ENCODE measurements at places on chromosomes 6 and 20. TPM values are rescaled to one million over a fixed set of nuclear protein-coding genes. Genes with fewer than 3 reads are reported as not detected.

The F13A1 gene
- 2.7 TPM for total RNA-seq

The EMILIN3 gene
- 0.46 TPM for total RNA-seq

The NTSR1 gene
- total RNA-seq: not detected

The SCRT2 gene
- total RNA-seq: not detected

The GSTA1 gene
- total RNA-seq: not detected

The COL11A2 gene
- 10.0 TPM for total RNA-seq

The CALHM4 gene
- not detected for total RNA-seq

DNA sequence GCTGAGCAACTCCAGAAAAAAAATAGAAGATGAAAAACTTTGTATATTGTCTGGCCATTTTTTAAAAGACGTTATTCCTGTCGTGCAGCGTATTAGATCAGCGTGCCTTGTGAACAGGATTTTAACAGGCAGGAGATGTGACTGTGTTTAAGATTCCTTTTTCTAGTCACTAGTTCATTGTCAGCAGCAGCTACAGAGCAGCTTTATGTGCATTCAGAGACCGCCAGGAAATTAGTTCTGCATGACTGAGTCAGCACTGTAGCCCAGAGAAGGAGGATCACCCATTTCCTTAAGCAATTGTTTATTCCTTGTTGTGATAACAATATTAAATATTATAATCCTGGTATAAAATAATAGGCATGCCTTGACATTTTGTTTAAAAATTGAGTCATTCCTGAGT is 75.4 kb upstream of the ADGRB3 start:
- peaks cover 1% of the 10 kb centered on the region for H3K27me3 ChIP-seq
- no peaks in the 10 kb centered on the region for H3K36me3 ChIP-seq
- H3K4me3 ChIP-seq: no peak overlapping the region
- no peak for DNase-seq
- no peak overlapping the region for H3K27ac ChIP-seq
- no peaks in the 10 kb centered on the region for H3K4me1 ChIP-seq

- peaks cover 5% of the 10 kb centered on the region for H3K4me1 ChIP-seq
- no peaks in the 10 kb centered on the region for H3K36me3 ChIP-seq
- no peak for DNase-seq
- no peak overlapping the region for H3K4me3 ChIP-seq
Observed at GRCh38 chr6:48744948-48745347, 634.0 kb upstream of the PTCHD4 start.

DNA sequence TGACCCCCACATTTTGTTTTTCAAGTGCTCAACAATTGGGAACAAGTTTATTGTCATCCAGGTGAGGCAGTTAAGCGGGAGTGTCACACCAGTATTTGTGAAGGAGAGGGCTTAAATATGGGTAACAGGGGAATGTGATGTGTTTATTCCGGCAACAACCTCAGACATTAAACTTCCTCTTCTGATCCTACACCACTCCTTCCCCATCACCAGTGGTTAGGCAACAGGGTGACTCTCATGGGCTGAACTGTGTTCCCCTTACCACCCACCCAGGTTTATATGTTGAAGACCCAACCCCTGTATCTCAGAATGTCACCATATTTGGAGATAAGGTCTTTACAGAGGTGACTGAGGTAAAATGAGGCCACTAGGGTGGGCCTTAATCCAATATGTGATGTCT is 52.1 kb upstream of the RNF182 start:
- DNase-seq: no peak
- H3K36me3 ChIP-seq: no peaks in the 10 kb centered on the region
- peaks cover 3% of the 10 kb centered on the region for H3K27me3 ChIP-seq
- H3K4me1 ChIP-seq: peaks cover 18% of the 10 kb centered on the region
- peak overlapping the region; percentile 72 for H3K4me3 ChIP-seq
- no peak overlapping the region for H3K27ac ChIP-seq

- H3K36me3 ChIP-seq: no peaks in the 10 kb centered on the region
- no peak for DNase-seq
- no peak overlapping the region for H3K4me3 ChIP-seq
Observed at GRCh38 chr20:53316206-53316937, 277.3 kb downstream of the ZNF217 start.

GRCh38 chr20:62205618-62206387 is 14.3 kb downstream of the HRH3 start:
- peak; percentile 95 for DNase-seq
- no peaks in the 10 kb centered on the region for H3K36me3 ChIP-seq
- H3K27ac ChIP-seq: no peak overlapping the region
- peaks cover 34% of the 10 kb centered on the region for H3K4me1 ChIP-seq

DNA sequence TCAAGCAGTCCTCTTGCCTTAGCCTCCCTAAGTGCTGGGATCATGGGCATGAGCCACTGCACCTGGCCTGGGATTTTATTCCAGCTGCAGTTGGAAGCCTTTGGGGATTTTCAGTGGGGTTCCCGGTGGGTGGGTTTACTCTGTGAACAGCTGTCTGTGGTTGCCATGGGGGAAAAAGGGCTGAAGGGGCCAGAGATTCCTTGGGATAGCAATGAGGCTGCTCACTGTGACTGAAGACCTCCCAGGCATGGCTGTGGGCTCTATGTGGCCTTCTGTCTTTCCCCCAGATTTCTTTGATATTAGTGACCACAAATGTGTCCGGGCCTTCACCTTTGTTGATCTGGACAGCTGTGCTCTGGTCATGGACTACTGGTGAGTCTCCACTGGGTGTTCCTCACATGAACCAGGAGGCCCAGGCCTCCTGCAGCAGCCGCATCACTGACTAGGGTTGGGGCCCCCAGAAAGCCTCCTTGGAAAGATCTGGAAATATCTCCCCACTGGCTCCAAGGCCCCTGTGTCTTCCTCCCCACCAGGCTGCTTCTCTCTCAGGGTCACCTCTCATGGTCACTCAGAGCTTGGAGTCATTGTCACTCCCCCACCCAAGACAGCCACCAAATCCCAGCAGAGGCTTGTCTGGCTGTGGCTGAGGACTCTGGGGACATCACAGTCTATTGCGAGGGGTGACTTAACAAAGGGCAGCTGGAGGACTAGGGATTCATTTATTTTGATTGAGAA is 33.4 kb downstream of the EFCAB8 start:
- no peak for DNase-seq
- H3K27me3 ChIP-seq: no peaks in the 10 kb centered on the region
- H3K27ac ChIP-seq: no peak overlapping the region
- peaks cover 4% of the 10 kb centered on the region for H3K36me3 ChIP-seq

DNA sequence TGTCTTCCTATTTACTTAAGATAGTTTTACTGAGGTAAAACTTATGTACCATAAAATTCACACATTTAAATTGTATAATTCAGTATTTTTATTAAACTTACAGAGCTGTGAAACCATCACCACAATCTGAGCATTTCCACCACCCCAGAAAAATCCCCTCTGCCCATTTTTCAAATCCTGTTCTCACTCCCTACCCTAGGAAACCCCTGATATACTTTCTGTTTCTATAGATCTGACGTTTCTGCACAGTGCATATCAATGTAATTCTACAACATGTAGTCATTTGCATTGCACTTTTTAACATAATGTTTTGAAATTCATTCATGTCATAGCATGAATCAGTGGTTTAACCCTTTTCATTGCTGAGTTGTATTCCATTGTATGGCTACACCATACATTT is 96.7 kb upstream of the OPRM1 start:
- no peak overlapping the region for H3K27ac ChIP-seq
- H3K27me3 ChIP-seq: peaks cover 28% of the 10 kb centered on the region
- no peaks in the 10 kb centered on the region for H3K4me1 ChIP-seq
- H3K4me3 ChIP-seq: no peak overlapping the region
- no peak for DNase-seq
- H3K36me3 ChIP-seq: no peaks in the 10 kb centered on the region

DNA sequence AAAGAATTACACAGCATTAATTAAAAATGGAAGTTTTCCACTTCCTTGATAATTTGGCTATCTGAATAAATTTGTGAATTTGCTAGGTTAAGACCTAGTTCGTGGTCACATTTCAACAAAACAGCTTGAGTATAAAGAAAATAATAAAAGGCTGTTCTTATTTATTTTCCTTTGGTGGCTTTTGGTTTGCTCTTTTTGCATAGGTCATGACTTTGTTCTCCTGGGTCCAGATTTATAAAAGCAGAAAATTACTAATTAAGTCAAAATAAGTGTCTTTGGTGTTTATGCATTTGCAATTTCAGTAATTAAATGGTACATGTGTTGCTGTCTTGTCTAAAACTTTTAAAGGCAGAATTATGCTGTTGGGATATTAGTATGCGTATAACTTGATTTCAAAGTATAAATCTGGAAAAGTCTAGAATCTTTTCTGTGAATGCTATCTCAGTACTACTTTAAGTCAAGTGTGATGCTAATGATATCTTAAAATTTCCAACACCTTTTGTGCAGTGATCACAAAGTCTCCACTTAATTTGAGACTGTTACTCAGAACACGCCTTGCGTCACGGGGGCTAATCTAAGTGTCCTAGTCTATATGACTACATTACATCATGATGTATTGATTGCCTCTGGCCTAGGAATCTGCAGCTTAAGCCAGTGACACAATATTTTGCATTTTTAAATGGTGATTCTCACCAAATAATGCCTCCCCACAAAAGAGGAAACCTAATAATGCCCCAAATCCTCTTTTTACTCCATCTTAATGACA is 41.0 kb downstream of the GNAS start:
- H3K27me3 ChIP-seq: no peaks in the 10 kb centered on the region
- peak overlapping the region; percentile 97 for H3K4me3 ChIP-seq
- H3K36me3 ChIP-seq: peaks cover 3% of the 10 kb centered on the region
- DNase-seq: no peak
- H3K27ac ChIP-seq: peak overlapping the region; percentile 84

DNA sequence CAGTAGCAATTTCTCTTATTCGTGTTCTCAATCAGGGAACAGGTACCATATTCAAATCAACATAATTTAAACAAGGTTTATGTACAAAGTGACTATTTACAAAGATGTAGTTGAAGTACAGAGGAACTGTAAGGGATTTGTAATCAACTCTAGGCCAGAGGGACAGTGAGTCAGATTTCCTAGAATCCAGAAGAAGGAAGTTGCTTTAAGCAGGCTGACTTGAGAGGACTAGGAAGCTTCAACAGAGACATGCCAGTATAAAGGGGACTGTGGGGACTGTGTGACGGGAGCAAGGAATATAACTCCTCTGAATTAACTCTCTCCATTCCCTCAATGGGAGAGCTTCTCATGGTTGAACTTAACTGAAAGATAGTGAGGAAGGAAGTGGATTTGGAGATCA is 427.4 kb upstream of the JAG1 start:
- H3K27ac ChIP-seq: no peak overlapping the region
- no peak overlapping the region for H3K4me3 ChIP-seq
- no peak for DNase-seq
- H3K4me1 ChIP-seq: peaks cover 6% of the 10 kb centered on the region

- no peak for DNase-seq
- no peak overlapping the region for H3K4me3 ChIP-seq
- peaks cover 28% of the 10 kb centered on the region for H3K4me1 ChIP-seq
- H3K27ac ChIP-seq: peak overlapping the region; percentile 77
Observed at GRCh38 chr20:32681175-32682084, 7.7 kb upstream of the C20orf203 start.

GRCh38 chr6:116922853-116923548 is 46.0 kb downstream of the RFX6 start:
- H3K27me3 ChIP-seq: peaks cover 15% of the 10 kb centered on the region
- DNase-seq: no peak
- H3K4me3 ChIP-seq: no peak overlapping the region
- no peaks in the 10 kb centered on the region for H3K4me1 ChIP-seq

DNA sequence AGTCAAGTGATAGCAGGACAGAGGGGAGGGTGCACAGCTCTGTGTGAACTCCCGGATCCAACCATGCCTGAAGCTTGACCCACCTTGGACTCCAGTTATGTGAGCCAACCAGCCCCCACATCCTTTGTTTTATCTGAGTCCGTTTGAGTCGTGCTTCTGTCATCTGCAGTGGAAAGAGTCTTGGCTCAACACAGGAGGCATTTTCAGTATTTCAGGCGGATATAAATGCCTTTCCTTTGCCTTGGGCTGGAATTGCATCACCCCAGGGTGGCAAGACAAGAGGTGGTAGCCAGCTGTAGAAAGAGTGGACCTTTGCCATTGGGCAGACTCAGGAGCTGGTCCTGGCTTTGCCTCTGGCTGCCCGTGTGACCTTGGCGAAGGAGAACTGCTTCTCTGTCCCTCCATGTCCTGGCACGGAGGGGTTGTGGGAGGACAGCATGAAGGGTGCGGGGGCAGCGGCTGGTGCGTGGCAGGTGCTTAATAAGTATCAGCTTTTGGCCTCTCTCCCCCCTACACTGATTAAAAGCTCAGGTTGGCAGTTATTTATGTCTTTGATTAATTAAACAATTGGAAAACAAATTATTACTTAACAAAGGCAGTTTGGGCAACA is 42.6 kb upstream of the APCDD1L start:
- H3K4me3 ChIP-seq: no peak overlapping the region
- H3K36me3 ChIP-seq: no peaks in the 10 kb centered on the region
- no peak for DNase-seq
- H3K27me3 ChIP-seq: no peaks in the 10 kb centered on the region

- no peak overlapping the region for H3K27ac ChIP-seq
- no peak for DNase-seq
- no peak overlapping the region for H3K4me3 ChIP-seq
- no peaks in the 10 kb centered on the region for H3K27me3 ChIP-seq
- no peaks in the 10 kb centered on the region for H3K36me3 ChIP-seq
Observed at GRCh38 chr6:44645276-44645675, 257.8 kb downstream of the CDC5L start.

GRCh38 chr6:167113047-167113754 is 9.7 kb upstream of the CCR6 start:
- no peaks in the 10 kb centered on the region for H3K36me3 ChIP-seq
- no peaks in the 10 kb centered on the region for H3K4me1 ChIP-seq
- no peak overlapping the region for H3K4me3 ChIP-seq
- H3K27me3 ChIP-seq: peaks cover 36% of the 10 kb centered on the region

DNA sequence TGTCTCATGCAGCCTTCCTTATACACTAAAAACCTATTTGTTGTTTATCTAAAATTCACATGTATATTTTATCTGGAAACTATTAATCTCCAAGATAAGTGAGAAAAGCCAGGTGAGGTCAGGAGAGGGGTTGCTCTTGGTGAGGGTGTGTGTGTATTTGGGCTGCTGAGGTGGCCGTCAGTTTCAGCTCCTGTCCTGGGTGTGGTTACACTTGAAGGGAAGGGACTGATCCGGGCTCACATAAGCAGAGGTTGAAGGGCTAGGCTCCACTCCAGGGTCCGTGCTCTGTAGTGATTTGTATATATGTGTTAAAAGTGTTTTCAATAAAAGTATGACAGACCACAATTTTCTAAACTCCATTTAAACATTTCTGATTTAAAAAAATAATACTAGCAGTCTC is 13.5 kb upstream of the SNAI1 start:
- no peak overlapping the region for H3K27ac ChIP-seq
- no peaks in the 10 kb centered on the region for H3K36me3 ChIP-seq
- peaks cover 7% of the 10 kb centered on the region for H3K4me1 ChIP-seq
- H3K27me3 ChIP-seq: no peaks in the 10 kb centered on the region
- peak; percentile 12 for DNase-seq

DNA sequence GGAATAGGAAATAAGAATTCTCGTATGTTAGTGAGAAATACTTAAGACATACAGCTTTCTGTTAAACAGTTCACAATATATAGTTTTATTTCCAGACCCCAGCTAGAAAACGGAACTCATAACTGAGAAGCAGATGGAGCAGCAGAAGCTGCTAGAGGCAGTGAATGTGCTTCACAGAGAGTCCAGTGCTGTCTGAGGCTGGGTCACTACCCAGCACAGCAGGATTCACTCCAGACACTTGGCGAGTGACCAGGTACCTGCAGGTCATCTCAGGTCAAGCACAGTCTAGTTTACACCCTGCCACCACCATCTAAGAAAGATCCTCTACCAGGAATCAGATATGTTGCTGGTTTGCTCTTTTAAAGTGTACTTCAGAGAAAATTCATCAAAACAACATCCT is 243.1 kb upstream of the RAB32 start:
- no peak for DNase-seq
- H3K36me3 ChIP-seq: no peaks in the 10 kb centered on the region
- H3K4me3 ChIP-seq: no peak overlapping the region
- peaks cover 8% of the 10 kb centered on the region for H3K4me1 ChIP-seq

Measured in chondrocyte (in vitro differentiated cells).